Stimulated activated CD8-positive, alpha-beta memory T cell treated with anti-CD3 and anti-CD28 coated beads, Interleukin-2, amount 100 ng/mL, for 48 hours (primary cell): ENCODE measurements at places on chromosomes 2 and 18.

- DNase-seq: no peak
These were observed 751 bp upstream of the DNAJC10 start for GRCh38 chr2:182715121-182715891.

GRCh38 chr2:236308855-236309668, 44.9 kb upstream of the ASB18 start:
- no peak for DNase-seq

GRCh38 chr18:67151366-67151765, 365.2 kb downstream of the DSEL start:
- DNase-seq: no peak

DNA sequence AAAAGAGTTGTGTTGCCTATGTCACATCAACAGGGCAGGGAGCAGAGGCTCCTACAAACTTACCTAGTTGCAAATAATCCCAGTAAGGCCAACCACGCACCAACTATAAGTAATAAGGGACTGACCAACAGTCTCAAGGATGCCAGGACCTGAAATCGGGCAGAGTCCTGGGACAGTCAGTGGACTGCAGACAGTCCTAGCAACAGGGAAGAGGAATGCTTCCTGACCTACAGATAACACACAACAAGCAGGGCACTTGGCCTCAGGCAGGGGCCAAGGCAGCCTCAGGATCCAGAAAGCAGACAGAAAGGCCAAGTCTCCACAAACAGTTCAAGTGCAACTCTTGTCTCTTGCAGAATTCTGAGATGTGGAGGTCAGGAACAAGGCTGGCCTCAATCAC, 56.2 kb downstream of the GALNT14 start:
- no peak for DNase-seq

DNA sequence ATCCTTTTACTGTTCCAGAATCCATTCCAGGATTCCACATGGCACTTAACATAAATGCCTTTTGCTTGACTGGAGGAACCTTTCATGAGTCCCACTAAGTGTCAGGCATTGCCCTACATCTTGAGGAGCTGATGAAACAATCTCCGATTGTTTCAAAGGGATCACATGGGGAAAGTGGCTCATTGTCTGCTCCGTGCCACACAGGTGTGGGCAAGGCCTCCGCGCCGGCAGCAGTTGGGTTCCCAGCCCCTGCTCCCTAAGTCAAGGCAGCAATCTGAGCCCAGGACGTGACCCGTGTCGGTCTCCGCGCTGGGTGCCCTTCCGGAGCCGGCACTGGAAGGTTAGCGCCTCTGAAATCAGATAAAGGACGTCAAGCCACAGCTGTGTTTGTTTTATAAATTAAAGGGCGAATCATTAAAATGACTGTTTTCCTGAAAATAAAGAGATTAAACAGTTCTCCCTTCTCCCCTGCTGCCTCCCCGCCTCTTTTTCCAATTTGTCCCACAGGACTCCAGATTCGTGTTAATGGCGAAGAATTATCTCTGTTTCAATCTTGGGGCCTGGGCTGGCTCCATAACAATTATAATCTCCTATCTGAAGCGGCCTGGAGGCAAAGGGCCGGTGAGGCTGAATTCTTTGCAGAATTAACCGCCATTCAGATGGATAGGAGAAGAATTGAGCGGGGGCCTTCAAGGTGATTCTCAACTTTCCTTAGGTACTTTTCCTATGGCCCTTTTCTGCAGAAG, 84.3 kb upstream of the FZD7 start:
- DNase-seq: no peak

GRCh38 chr2:171822525-171823322, 71.3 kb downstream of the SLC25A12 start:
- DNase-seq: no peak

- no peak for DNase-seq
These were observed 30.5 kb downstream of the LTBP1 start for GRCh38 chr2:32977228-32977758.

- no peak for DNase-seq
These were observed 91.4 kb upstream of the ACSL3 start for GRCh38 chr2:222769446-222769845.

GRCh38 chr2:213959589-213959988, 451.3 kb upstream of the VWC2L start:
- DNase-seq: no peak

DNA sequence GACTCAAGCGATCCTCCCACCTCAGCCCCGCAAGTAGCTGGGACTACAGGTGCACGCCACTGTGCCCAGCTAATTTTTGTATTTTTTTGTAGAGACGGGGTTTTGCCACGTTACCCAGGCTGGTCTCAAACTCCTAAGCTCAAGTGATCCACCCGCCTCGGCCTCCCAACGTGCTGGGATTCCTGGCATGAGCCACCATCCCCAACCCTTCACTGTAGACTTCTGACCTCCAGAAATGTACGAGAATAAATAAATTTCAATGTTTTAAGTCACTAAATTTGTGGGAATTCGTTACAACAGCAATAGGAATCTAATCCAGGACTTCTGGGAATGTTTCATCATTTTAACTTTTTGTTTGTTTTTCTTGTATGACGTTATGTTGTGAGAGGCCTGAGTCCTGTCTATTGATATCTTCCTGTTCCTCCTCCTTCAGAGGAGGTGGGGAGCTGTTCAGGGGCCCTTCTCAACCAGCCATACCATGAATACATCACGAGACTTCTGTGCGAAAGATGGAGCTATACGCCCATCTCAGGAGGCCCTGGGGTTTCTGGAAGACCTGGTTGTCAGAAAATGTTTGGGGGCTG, 40.0 kb downstream of the TEX44 start:
- no peak for DNase-seq

DNA sequence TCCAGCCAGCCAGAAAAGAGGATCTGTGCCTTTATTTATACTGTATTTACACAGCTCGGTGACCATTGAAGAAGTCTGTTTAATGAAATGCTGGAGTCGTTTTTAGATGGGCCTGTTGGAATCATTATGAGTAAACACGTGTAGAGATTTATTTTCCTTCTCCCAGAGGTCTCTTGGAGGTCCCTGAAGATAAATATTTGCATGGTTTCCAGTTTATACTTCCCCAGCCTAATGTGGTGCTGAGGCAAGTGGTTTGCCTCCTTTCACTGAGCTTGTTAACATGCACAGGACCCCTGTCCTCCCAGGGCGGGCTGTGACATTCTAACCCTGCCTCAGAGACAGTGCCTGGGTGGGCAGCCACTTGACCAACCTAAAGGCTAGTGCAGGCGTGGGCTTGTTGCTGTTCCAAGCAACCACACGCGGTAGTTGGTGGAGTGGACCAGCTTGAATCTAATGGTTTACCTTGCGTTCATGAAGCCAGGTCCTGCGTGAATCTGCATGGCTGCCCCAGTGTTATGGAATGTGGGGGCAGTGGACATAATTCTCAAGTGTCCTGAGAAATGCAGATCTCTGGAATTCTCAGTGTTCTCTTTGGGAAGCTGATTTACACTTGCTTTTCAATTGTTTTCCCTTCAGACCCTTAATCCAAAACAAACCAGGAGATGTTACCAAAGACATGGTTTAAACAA, 130.2 kb upstream of the DLX2 start:
- no peak for DNase-seq

DNA sequence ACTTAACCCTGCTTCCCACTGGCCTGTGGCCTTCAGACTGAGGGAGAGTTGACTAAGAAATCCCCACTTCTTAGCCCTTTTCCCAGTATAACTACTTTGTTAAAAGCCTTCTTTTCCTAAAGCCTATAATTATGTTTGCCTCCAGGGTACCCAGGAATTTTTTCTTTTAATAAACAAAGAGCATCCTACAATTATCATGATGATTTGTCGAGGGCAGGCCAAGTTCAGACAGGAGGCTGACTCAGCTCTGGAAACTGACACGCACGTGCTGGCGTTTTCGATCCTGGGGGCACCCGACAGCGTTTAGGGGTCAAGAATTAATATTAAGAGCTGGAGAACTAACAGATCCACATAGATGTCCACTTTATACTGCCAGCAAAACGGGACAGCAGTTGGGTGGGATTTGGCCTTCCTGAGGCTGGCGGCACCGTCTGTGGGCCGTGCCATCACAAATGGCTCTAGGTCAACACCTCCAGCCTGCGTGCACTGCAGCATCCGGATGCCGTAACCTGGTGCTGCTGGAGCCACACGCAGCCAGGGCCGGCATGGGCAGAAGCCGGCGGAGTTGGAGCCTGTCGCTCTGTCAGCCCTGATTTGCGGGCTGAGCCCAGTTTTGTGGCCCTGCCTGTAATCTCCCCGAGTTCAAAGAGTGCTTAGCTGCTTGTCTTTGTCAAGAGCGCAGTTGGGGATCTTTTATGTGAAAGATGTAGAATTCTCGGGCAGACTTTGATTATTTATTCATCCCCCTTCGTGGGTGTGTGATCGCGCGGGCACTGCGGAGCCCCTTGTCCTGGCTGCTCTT, 191.0 kb downstream of the GLI2 start:
- DNase-seq: no peak

- no peak for DNase-seq
These were observed 243.1 kb upstream of the PXDN start for GRCh38 chr2:1987379-1987778.

- no peak for DNase-seq
These were observed at the start of gene ASTL for GRCh38 chr2:96138179-96139145. Gene ASTL, minus strand, starts transcription at chr2:96138502. Its CDS starts 66 bp downstream, at chr2:96138436.

- no peak for DNase-seq
These were observed 530.7 kb downstream of the TMEM182 start for GRCh38 chr2:103292573-103292972.

GRCh38 chr2:64931246-64932115, 57.7 kb upstream of the SLC1A4 start:
- DNase-seq: no peak

DNA sequence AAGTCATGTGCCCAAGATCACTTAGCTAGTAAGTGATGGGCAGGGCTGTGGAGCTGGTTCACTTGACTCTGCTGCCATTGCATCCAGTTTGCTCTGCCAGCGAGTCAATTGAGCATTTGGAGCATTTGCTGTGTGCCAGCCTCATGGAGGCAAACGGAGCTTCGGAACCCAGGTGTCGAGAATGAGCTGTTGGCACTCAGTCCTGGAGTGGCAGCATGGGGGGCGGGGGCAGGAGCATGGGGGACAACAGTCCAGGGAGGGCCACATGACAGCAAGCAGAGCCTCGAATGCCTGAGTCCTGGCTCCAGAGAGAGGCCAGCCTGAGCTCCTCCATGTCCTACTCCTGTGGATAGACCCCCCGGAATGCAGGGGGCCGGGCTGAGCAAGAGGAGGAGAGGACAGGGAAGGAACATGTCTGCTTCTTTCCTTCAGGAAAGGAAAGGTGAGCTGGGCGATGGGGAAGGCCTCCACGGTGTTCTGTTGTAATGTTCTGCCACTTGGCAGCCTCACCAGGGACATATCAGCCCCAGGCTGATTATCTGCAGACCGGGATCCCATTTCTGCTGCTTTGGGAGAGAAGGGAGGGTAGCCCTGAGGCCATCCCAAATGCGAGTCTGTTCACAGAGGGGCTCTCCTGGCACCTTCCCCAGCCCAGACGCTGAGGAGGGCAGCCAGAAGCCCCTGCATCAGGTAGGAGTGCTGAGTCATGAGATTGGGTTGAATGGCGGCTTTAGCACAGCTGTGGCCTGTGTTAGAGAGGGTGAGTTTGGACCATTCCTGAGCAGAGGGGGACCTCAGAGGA, 59.6 kb downstream of the HPCAL1 start:
- DNase-seq: no peak

- no peak for DNase-seq
These were observed 790.6 kb downstream of the NRXN1 start for GRCh38 chr2:50241282-50241681.

GRCh38 chr2:102367331-102367971, 11.9 kb downstream of the IL18R1 start:
- no peak for DNase-seq

DNA sequence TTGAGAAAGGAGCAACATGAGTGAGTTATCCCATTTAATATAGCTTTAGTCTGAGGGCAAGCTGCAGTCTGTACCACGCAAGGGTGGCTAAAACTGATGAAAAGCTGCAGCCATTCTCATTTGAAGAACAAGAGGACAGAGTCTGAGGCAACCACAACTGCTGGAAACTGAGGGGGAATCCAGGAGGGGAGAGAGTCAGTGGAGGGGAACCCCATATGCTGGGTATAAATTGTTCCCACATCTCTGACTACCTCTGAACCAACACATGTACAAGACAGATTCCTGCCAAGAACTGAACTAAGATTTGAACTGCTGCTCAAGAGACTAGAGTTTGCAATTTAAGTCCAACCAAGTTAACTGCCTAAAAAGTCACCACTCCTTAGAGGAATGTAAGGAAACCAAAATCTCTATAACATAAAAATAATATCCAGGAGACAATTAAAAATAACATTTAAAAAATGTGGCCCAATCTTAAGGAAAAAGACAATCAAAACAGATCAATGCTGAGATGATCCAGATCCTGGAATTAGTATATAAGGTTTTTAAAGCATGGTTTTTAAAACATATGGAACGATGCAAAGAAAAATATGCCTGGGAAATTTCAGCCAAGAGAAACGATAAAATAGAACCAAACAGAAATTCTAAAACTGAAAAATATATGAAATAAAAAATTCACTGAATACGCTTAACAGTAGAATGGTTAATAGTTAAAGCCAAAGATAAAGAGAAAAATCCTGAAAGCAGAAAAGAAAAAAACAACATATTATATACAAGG, 11.2 kb downstream of the CWC22 start:
- no peak for DNase-seq
